ENCODE measurements at places on chromosomes 3 and 15.

GRCh38 chr3:125151916-125152315, 60.6 kb downstream of the SLC12A8 start:
- DNase-seq: no peak

DNA sequence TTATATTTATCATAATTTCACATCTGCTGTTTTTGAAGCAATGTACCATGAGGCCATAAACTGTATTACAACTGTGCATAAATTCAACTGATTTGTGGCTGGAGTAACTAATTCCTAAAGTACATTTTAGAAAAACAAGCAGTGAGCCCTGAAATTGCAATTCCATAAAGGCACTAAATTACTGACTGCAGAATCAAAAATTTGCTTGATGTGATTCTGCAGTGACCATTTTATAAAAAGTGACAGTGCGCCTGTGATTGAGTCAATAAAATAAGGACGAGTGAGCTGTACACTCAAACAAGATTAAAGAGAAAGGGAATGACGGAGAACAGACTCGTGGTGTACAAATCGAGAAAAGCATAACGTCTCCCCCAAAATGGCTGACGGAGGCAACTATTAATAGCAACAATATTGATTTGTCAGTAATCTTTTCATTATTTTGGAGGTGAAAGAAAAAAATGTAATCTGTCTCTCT, 121.4 kb upstream of the MEIS2 start:
- no peak for DNase-seq

- DNase-seq: no peak
These were observed 56.4 kb upstream of the TLE3 start for GRCh38 chr15:70153921-70154717.

GRCh38 chr3:25513642-25514266, 85.7 kb downstream of the RARB start:
- DNase-seq: no peak

GRCh38 chr3:50179710-50180109, 11.7 kb upstream of the GNAT1 start:
- no peak for DNase-seq

DNA sequence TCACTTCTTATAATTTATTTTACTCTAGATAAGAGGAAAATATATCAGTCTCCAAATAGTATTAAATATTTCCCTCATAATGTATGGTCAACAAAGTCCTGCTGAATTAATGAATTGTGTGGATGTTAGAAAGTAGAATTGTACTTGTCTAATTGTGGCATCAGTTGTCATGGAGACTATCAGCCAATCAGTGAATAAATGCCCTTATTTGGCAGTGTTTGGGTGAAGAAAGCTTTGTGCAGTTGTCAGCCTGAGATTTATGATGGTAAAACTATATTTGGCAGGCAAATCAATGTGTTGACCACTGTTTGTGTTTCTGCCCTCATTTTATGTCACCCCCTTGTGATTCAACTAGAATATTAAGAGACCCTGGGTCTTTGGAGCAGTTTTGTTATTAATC, 293.6 kb upstream of the MDFIC2 start:
- DNase-seq: no peak

DNA sequence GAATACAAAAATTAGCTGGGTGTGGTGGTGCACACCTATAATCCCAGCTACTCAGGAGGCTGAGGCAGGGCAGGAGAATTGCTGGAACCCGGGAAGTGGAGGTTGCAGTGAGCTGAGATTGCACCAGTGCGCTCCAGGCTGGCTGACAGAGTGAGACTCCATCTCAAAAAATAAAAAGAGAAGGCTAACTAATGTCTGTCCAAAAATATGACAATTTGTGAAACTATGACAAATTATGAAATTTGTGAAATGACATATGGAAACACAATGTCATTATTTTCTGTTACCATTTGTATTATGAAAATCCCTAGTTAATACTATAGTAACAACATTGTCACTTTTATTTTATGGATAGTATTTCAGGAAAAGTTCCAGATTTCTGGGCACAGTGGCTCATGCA, 1306.3 kb upstream of the EPHA6 start:
- DNase-seq: no peak
